ENCODE measurements at places on chromosomes 2 and 18.

GRCh38 chr2:203739351-203739750 lies 32.9 kb downstream of the CD28 start:
- DNase-seq: no peak

DNA sequence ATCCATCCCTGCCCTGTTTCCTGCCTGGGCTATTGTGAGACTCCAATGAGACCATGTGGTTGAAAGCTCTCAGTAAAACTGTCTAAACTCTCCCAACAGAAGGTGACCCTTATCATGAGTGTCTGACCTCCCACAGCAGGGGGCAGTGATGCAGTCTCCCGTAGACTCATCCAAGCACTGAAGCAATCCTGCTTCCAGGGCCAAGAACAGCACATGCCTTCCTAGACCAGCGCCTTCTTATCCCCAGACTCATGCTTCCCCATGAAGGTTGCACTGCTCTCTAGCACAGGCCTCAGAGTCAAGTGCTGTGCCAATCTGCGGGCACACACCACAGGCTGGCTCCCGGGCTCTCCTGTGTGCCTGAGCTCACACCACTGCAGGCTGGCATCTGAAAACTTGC lies 112.3 kb downstream of the TNS1 start:
- DNase-seq: no peak

DNA sequence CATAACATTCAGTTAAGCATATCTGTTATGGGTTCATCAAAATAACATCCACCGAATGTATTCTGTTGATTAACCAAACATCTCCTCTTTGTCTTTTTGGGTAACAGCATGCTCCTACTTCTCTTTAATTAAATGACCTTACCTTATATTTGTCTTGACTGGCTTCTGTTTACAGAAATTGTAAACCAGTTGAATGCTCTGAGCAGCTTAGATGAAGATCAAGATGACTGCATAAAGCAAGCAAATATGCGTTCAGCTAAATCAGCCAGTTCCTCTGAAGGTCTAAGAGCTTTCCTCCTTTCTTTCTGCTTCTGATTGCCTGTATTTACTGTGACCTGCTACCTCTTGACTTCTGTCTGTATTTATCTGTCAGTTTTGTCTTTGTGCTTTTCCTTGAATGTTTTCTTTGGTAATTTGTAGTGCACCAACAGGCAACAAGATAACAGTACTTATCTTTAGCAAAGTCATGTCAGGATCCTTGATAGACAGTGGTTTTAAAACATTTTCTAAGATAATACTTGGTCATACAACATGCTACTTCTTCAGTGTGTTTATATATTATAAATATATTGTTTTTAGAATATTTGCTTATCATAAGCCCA lies 152.8 kb downstream of the EHBP1 start:
- DNase-seq: no peak

- peak; percentile 36 for DNase-seq
These were observed 76.3 kb downstream of the STPG4 start for GRCh38 chr2:47078541-47079482.

- DNase-seq: no peak
These were observed 18.2 kb downstream of the IFIH1 start for GRCh38 chr2:162300266-162300665.

DNA sequence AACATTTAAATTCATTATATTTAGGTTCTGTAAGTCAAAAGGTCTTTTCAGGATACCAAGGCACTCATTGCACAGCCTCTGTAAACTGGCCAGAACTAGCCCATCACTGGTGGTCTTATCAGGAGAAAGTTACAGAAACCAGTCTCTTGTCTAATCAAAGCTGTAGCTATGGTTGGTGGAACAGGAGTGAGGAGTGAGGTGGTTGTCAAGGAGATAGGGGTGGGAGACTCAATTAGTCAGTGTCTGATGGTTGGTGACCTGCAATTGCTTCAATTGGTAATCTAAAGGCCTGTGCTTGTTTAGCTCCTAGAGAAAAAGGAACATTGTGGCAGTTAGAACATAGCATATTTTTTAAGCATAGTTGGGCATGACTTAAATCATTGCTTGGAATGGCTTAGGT lies 458.6 kb upstream of the CDH2 start:
- no peak for DNase-seq

DNA sequence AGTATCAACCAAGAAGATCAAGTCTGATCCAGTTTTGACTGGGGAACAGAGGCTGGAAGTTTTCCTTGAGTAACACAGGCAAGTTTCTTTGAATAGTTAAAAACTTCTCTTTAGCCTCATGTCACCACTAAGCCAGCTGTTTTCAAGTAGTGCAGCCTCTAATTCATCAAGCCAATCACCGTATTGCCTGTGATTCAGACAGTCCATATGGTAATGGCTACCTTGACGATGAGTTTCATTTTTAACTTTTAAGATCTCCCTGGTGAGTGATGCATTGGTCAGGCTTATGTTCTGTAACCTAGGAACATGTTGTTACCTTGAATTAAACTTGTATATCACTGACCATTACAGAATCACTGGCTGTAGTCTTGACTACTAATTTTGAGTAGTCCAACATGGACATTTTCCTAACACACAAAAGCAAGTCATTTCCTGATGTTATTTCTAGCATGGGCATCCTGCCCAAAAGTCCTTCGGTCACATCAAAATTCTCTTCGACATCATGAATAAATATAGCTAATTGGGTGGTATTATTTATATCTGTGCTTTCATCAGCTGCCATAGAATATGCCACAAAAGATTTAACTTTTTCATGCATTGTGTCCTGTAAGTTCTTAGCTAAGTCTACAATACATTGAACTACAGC lies 238.8 kb upstream of the GCFC2 start:
- DNase-seq: no peak

GRCh38 chr2:239913636-239914417 lies 111.3 kb downstream of the NDUFA10 start:
- DNase-seq: no peak

- DNase-seq: peak; percentile 86
These were observed 70.4 kb downstream of the ARHGEF33 start for GRCh38 chr2:38959938-38960608.

DNA sequence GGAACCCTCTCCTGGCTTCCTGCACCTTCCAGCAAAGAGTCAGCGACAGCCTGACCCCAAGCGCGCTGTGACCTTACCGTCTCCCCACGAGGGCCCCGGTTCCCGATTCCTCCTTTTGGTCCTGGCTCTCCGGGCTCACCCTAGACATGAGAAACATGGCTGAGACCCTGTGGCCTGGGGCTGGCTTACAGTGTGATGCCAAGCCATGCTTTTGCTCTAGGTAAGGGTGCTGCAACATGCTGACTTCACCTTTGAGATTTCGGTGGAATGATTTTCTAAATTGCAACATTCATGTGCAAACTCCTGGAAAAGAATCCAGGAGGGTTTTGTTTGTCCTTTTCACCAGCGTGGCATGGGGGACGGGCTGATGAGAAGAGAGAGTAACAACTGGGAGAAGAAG lies 63.9 kb downstream of the COL6A3 start:
- no peak for DNase-seq

- no peak for DNase-seq
These were observed 5.2 kb upstream of the FHL2 start for GRCh38 chr2:105403783-105404698.

DNA sequence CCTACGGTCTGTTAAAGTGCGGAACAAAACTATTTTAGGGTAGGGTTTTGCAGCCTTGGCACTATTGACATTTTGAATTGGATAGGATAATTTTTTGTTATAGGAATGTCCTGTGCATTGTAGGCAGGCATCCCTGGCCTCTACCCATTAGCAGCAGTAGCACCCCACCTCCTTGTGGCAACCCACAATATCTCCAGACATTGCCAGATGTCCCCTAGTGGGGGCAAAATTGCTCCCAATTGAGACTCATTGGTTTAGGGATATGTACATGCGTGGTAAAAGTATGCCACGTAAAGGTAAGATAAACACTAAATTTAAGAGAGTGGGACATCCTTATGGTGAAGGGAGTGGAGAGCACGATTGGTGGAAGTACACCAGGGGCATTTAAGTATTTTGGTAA lies 4.6 kb downstream of the MIB1 start:
- DNase-seq: no peak

DNA sequence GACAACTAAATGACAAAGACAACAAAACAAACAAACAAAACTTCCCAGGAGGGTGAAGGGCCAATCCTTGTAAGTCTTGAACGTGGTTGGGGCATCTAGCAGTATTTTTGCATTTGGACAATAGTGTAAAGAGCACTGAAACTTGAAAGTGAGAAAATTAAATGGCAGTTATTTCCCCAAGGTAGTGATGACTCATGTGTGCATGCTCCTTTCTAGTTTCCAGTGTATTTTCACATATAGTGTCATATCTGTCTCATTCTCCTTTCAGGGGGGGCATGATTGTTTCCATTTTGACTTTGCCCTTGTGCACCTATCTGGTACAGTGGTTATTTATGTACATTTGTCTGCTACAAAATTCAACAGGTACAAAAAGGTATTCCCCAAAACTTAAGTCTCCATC lies 39.5 kb downstream of the CERS6 start:
- peak; percentile 32 for DNase-seq

DNA sequence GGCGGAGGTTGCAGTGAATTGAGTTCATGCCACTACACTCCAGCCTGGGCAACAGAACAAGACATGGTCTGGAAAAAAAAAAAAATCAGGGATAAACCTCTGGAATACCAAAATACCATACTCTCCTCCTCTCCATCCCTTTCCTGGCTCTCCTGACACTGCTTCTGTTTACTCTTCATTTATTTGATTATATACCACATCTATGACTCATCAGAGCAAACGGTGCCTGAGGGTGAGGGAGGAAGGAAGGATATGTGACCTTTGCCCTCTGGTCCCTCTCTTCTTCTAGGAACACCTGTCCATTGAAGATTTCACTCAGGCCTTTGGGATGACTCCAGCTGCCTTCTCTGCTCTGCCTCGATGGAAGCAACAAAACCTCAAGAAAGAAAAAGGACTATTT lies 30.0 kb downstream of the VIL1 start:
- DNase-seq: no peak

GRCh38 chr2:230668939-230669303 lies 43.7 kb upstream of the CAB39 start:
- DNase-seq: no peak

DNA sequence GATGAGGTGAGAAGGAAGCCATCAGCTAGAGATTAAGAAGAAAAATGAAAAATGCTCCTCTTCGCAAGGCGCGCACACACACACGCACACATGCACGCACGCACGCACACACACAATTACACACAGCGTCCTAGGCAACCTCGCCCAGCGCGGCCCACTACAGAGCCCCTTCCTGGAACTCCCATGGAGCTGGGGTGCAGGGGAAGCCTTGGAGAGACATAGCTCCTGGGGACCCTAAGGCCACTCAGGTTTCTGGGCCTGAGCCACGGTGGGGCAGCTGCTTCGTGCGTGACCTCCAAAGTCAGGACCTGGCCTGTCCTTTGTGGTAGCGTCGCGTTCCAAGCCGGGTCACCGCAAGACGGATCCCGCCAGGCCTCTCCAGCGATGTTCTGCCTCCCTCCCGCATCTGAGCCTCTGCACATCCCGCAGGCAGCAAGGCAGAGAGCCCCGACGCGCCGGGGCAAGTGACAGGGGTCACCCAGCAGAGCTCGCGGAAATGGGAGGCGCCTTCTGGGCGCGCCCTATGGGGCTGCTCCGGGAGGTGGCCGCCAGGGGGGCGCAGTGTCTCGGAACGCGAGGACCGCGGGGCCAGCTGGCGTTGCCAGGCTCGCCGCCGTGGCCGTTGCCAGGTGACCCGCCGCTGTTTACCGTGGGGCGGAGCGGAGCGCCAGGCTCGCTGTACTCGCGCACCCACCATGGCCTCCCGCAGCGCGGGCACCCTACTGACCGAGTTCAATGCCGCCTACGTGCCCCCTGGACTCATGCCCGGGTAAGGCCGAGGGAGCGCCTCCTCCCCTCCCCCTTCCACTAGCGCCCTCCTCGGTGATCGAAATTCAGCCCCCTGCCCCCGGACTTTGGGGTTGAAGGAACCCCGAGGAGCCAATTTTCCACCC lies 79.0 kb downstream of the CIB4 start:
- peak; percentile 65 for DNase-seq

GRCh38 chr18:37535968-37536367 lies 29.6 kb downstream of the CELF4 start:
- no peak for DNase-seq

- no peak for DNase-seq
These were observed 359.2 kb downstream of the TGIF1 start for GRCh38 chr18:3808985-3809780.

DNA sequence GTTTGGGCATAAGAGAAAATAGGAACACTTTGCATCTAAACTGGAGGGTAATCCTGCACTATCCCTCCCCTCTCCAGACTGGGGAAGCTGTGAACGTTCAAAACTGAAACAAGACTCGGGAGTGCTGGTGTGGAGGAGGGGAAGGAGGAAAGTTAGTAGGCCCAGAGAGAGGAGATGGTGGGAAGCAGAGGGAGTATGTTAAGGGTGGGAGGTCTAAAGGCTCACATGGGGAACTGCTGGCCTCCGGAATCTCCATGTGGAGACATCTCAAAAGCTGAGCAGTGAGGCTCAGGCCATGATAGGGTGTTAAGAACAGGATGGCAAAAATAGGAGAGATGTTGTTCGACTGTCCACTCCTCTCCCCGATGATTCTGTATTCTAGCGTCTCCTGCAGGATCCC lies 47.9 kb downstream of the ADD2 start:
- DNase-seq: no peak

DNA sequence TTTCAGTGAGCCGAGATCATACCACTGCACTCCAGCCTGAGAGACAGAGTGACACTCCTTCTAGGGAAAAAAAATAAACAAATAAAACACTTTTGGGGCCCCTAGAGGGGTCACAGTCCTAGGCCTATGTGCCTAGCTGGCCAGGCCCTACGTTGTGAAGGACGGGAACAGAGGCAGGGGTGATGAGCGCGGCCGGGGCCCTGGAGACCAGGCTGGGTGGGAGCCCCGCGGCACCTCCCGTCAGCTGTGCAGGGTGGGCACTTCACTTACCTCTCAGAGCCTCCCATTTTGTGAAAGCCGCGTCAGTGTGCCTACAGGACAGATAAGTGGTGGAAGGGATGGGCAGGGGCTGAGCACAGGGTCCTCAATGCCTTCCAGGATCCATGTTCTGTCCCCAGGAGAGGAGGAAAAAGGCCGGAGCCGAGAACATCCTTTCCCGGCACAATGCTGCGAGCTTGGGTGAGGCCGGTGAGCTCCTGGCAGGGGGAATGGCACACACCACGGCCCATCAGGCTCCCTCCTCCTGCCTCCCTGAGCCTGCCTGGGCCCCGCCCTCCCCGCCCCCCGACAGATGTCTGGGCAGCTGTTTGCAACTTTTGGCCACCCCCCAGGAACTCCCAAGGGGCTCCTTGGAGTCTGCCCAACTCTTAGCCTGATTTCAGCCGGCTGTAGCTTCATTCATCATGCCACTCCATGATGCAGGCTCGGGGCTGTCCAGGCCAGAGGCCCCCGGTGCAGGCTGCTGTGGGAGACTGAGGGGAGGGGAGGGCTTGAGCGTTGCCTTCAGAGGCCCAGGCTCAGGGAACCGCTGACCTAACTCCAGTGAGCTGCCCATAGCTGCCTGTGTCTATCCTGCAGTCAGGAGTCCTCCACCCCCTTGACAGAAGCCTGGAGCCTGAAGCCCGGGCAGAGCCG lies 196.5 kb downstream of the TFCP2L1 start:
- no peak for DNase-seq

- DNase-seq: no peak
These were observed 90.0 kb downstream of the ARHGAP15 start for GRCh38 chr2:143219266-143219665.

Data from GM13976 (cell line).